ENCODE measurements at places on chromosomes 3 and 15.

DNA sequence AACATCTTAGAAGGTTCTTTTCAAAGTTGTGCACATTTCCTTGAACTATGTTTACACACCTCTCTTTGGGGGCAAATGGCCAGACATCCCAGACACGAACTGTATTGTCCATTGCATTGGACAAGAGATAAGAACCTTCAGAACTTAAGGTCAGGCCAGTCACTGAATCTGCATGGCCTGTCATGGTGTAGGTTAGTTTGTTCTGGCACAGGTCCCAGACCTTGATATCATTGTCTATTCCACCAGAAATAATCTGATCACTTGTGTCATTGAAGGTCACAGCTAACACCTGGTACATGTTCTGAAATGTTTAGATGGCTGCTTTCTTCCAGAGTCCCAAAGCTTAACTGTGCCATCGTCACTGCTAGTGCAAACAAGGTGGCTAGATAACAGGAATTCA, 55.7 kb downstream of the KCNAB1 start:
- DNase-seq: no peak

GRCh38 chr3:142509079-142509478, 61.2 kb upstream of the XRN1 start:
- no peak for DNase-seq

GRCh38 chr3:195196266-195196665, 74.7 kb downstream of the XXYLT1 start:
- no peak for DNase-seq

GRCh38 chr3:52246264-52246620, 683 bp downstream of the PPM1M start:
- no peak for DNase-seq

GRCh38 chr3:31105438-31106077, 211.1 kb upstream of the GADL1 start:
- no peak for DNase-seq

DNA sequence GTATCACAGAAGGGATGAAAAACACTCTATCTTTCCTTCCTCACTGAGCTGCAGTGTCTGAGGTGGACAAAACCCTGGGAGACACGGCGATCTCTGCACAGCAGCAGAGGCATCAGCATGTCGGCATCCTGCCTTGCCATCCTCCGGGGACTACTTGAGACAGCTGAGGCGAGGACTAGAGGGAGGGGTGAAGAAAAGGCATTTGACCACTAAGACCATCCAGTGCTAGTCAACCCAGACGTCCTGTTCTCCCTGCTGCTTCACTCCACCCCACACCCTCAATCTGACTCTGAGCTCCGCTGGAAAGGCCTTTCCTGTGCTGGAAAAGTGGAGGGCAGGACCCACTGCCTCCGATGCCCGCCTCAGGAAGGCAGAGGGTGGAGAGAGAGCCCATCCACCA, 67.3 kb downstream of the VGLL4 start:
- DNase-seq: no peak

- DNase-seq: no peak
Observed at GRCh38 chr3:37309921-37310665, 135.7 kb upstream of the LRRFIP2 start.

DNA sequence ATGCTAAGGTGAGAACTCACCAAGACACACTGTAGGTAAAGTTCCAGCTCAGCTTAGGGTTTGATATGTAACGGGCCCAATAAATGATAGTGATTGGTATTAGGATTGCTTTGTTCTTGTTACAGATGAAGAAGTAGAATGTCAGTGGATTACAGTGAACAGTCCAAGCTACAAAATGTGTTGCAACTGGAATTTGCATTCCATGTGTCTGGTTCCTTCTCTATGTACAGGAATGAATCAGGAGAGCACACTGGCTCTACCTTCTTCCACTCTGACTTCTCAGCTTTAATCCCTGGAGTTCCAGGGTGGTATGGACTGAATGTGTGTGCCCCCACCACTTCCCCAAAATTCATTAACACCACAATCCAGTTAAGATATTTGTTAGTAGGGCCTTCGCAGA, 730.4 kb upstream of the CFAP20DC start:
- no peak for DNase-seq

DNA sequence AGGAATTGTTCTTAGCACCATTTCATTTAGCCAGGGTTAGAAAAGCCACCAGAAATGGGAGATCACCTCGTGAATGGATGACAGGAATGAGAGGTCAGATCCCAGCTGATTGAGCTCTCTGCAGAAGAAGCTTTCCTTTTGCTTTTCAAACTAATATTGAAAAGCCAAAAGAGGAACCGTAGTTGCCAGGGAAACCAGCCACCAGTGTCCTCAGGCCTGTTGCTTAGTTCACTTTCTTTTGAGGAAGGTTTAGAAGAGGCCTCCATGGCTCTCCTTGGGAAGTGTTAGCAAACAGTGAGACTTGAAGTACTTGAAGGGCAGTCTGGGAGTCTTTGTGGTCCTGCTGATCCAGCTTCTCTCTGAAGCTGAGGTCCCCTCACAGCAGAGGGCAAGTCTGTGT, 7.4 kb upstream of the CCK start:
- no peak for DNase-seq

GRCh38 chr3:160977773-160978172, 127.4 kb downstream of the B3GALNT1 start:
- DNase-seq: no peak

- DNase-seq: no peak
Observed at GRCh38 chr15:48477795-48478360, 146.6 kb downstream of the DUT start.

DNA sequence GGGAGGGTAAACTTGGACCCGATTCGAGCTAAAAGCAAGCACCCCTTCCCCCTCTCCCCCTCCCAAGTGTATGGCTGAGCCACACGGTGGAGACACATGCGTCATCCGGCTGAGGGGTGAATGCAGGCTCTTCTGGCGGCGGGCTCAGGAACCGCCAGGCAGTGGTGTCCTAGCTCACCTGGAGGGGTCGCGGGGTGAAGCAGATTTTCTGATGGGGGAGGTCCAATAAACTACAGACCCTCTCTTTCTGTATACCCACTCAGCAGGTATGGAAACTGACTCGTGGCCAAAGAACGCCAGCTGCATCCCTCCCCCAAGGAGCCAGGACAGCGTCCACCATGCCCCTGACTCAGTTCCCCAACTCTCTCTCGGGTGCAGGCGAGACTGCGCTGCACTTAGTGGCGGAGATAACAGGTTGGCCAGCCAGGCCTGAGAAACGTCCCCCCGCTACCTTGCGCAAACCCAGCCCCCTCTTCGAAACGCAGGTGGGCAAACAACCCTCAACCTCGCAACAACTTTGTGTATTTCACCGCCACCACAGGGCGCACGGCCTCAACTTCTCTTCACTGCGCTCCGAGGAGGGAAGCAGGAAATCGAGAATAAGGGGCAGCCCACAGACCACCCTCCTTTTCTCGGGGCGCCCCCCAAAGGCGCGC, 1.3 kb downstream of the MAGI1 start:
- no peak for DNase-seq

GRCh38 chr3:132726341-132726823, 4.2 kb upstream of the NPHP3 start:
- DNase-seq: peak; percentile 21

Data from cerebellar nuclear complex (tissue), 1 donor.